Dermis microvascular lymphatic vessel endothelial cell (primary cell): ENCODE measurements at places on chromosomes 4 and X. TPM values are rescaled to one million over a fixed set of nuclear protein-coding genes. Genes with fewer than 3 reads are reported as not detected.
A peak's percentile ranks its signal among the peaks of the same experiment; 100 is the strongest.

- DNase-seq: no peak
Observed at GRCh38 chr4:145681956-145682355, 2.0 kb downstream of the C4orf51 start.

GRCh38 chr4:159722052-159722451, 619.2 kb downstream of the RAPGEF2 start:
- no peak for DNase-seq

Gene WNK3
- 0.13 and 0.38 TPM in 2 replicates for total RNA-seq

GRCh38 chrX:124033821-124034220, 72.3 kb downstream of the STAG2 start:
- no peak for DNase-seq

- DNase-seq: no peak
Observed at GRCh38 chrX:131359611-131360010, 70.5 kb upstream of the IGSF1 start.

Gene SPCS3
- total RNA-seq: 101 and 108 TPM in 2 replicates

DNA sequence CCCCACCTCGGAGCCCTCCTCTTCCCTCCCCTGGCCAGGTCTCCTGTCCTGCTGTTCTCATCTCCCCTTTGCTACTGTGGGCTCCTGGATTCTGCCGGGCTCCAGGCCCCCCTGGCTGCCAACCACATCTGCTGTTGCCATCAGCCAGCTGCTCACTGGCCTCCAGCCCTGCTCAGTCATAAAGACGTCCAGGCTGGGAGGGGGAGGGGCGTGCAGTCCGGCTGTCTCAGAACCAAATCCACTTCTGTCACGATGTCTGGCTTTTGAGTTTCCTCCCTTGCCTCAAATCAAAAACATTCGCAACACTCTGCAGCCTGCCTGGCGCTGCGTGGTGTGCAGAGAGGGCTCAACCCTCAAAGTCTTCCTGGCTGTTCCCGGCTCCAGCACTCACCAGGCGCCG, 7.1 kb downstream of the RASL11B start:
- no peak for DNase-seq

DNA sequence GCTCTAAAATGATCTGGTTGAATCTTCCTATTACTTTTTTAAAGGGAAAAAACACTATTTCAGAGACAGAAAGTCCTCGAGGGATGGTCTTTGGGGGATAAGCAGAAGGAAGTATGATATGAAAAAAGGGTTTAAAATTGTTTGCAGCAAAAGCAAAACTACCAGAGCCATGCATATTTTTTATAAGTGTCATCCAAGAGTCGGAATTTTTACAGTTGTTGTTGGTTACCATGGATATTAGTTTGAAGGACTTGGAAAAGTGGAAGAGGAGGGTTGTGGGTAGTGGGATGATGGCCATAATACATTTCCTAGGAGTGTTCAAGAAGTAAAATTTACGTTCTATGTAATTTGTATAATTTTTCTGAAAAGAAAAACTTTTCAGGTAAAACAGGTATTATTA, 134.4 kb downstream of the PCDH7 start:
- DNase-seq: no peak

DNA sequence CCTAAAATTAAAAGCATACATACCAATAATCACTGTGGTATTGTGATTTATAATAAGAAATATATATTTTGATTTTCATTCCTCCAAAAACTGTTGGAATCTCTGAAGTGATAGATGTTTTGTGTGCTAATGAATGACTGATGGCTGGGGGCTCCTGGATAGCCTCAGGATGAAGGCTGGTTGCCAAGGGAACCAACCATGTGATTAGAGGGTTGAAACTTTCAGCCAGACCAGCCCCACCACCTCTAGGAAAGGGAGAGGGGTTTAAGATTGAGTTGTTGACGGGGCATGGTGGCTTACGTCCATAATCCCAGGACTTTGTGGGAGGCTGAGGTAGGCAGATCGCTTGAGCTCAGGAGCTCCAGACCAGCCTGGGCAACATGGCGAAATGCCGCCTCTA, 34.0 kb downstream of the HS6ST2 start:
- no peak for DNase-seq

Gene TMEM271
- not detected in 2 replicates for total RNA-seq

GRCh38 chrX:274904-275475, 6.2 kb upstream of the PLCXD1 start:
- peak; percentile 19 for DNase-seq

DNA sequence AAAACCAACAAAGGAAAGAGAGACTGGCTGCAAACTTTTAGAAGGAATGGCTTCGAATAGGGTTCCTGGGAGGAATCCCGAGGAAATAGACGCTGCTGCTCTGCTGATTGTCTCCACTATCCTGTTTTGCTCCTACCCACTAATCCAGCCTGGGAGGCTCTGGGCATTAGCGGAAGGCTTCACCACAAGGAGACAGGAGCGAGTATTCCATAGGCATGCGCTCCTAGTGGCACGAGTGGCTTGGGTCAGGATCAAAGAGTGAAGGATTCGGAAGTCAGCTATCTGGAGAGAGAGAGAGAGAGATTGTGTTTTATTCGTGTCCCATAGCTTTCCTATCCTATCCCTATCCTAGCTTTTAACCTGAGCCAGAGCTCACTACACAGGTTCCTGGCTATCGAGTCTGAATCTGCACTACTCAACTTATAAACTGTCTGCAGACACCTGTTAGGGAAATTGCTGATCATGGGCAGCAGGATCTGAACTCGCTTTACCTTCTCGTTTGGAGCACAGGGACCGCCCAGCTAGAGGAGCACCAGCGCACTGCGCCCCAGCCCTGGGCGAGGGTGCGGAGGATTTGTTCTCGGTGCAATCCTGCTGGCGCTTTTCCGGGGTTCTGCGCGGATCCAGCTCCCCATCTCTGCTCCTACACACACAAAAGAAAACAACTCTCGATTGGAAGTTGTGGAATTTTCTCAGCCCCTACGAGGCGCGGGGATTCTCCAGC, 740 bp upstream of the NPY2R start:
- DNase-seq: no peak

Gene CT45A7
- not detected in 2 replicates for total RNA-seq

DNA sequence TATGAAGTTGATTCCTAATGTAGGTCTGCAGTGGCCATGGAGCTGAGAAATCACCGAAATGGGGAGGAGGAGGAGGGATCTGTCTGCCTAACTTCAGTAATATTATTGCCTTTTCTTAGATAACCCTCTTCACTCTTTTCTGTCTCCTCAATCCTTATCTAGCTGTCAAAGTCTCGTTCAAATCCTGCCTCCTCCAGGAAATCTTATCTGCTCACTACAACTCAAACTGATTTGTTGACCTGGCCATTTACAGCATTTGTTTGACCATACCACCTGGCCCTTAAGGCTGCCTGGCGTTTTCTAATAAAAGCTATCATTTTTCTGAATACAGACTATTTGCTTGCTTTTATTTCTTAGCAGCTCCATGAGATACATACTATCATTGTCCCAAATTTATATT, 33.8 kb downstream of the GALNT7 start:
- no peak for DNase-seq

GRCh38 chrX:44765556-44765955, 78.3 kb upstream of the DUSP21 start:
- DNase-seq: no peak

- DNase-seq: peak; percentile 4
Observed at GRCh38 chrX:35380808-35381700, 417.1 kb upstream of the MAGEB16 start.

GRCh38 chrX:31038575-31039326, 33.1 kb downstream of the FTHL17 start:
- peak; percentile 23 for DNase-seq

GRCh38 chrX:1885116-1885515, 270.3 kb downstream of the ASMT start:
- no peak for DNase-seq

Gene PRICKLE3
- total RNA-seq: 3.0 and 4.4 TPM in 2 replicates

DNA sequence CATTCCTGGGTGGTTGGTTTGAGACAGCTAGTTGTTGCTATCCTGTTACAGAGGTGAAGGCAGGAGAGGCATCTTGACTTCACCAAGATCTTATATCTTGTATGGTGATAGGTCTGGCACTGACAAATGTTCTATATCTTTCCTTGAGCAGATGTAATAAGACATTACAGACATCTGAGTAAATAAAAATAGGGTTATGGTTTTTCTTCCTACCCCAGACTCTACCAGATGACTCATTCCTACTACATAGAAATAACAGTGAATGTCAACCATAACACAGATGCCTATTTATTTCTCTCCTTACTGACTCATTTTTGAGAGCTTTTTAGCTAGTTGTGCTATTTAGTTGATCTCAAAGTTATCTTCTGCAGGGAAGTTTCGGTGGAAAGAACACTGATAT, 21.9 kb downstream of the HNRNPH2 start:
- DNase-seq: no peak

DNA sequence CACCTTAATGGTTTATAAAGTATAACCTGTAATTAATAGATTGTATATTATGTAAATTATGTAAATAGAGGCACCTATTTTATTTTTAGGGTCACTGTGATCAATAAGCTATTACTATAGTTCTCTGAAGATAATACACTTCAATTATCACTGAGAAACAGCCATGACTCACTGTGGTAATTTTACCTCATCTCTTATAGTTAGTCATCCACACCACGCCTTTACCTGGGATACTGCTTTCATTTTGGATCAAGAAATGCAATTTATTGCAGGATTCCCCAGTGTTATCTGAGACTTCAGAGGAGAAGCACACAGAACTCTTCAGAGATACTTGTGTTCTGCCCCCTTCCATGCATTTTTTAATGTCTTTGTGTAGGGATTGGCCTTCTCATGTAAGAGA, 348.1 kb upstream of the ATOH1 start:
- DNase-seq: no peak

DNA sequence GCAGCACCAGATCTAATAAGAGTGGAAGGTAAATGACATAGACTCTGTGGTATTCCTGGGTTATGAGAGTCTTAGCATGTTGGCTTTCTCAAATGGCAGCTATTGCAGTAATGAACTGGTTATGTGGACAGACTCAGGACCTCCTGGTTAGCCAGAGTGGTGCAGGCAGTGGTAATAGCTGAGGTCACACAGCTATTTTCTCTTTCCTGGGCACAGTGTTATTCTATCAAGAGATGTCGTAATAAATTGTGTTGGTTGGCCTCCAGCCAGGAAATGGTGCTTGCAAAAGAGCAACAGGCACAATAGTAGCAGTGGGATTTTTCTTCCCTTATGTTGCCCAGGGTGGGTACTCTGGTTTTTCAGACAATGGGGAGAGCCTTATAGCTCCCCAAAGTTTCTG, 279.2 kb upstream of the FGF16 start:
- peak; percentile 70 for DNase-seq

DNA sequence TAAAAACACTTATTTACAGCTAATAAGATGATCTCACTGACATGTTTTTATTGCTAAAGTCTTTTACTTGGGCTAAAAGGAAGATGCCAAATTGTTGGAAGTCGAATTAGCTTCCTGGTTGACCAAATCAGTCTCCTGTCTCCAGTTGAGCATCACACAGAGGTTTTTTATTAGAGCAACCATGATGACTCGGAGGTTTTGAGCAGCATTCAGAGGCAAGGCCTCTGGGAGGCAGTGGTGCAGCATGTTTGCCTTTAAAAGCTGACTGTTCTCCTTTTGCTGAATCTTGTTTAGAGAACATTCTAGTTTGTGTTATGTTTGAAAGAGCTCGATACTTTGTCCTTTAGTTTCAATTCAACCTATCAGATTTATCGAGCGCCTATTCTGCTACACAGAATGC, 2.1 kb downstream of the UCHL1 start:
- peak; percentile 70 for DNase-seq

- DNase-seq: no peak
Observed at GRCh38 chr4:41748074-41748570, 403 bp downstream of the PHOX2B start.

DNA sequence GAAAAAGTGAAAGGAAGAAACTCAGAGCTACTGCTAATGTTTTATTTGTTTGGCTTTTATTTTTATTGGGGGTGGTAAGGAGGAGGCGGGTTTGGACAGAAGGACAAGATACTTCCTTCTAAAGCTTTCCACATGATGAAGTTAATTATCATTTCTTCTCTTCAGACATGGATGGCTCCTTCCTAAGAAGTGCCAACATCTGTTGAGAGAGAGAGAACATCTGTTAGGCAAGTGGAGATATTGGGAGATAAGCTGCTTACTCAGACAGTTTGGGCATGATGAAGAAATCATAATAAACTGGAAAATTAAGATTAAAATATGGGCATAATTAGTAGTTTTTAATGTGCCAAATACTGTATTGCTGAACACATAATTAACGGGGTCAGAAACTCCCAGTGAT, 535.7 kb upstream of the INTU start:
- no peak for DNase-seq

- no peak for DNase-seq
Observed at GRCh38 chr4:52942936-52943335, 80.8 kb downstream of the RASL11B start.

GRCh38 chr4:95108883-95109421, 351.2 kb downstream of the BMPR1B start:
- no peak for DNase-seq

Gene IQSEC2
- total RNA-seq: 0.39 and 0.76 TPM in 2 replicates

DNA sequence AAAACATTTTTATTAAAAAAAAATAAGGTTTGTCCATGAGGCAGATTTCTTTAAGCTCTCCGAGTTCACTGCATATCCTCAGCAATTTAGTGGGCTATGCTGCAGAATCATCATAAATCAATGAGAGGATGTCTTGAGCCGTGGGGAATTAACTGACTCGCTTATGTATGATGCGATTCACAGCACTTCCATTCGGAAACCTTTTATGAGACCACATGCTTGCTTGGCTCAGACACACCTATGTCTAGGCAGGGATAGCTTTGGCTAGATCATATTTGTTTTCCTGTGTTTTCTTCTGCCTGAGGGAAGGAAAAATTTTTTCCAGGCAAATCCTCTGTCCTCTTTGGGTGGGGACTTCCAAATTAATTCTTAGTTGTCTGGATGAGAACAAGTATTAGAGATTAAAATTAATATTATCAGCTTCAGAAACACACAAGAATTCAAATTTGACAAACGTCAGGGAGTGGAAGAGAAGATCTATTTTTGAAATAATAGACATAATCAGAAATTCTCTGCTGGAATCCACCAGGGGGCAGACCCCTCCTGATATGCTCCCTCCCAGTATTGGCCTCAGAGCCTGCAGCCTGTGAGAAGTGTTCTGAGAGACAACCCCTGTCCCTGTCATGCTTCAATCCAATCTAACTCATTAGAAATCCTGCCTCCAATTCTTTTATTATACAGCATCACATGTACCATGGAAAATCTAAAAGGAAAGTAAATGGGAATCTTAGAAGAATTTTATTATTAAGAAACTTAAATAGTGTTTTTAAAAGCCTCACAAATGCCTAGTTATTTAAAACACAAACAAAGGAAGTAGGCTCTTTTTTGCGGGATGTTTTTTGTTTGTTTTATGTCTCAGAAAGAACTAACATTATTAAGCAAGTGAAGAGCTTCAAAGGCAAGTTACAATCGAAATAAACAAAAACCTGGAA, 345.1 kb upstream of the TACR3 start:
- peak; percentile 25 for DNase-seq

DNA sequence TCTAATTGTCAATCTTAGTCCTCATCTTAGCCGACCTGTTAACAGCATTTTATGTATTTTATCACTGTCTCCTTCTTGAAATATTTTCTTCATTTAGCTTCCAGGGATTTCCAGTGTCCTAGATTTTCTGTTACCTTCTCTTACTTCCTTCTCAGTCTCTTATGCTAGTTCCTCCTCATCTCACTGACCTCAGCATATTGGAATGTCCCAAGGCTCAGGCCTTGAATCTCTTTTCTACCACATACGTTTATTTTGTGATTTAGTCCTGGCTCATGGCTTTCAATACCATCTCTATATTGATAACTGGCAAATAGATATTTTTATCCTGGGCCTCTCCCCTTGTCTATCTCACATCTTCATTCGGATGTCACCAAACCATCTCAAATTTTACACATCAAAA, 61.1 kb downstream of the IQCM start:
- DNase-seq: no peak
